Activated CD4-positive, alpha-beta T cell treated with anti-CD3 and anti-CD28 coated beads, Interleukin-2, amount 10 ng/mL, durations not matched to agents 24 days and 14 days (primary cell): ENCODE measurements at places on chromosomes 13 and 19. TPM values are rescaled to one million over a fixed set of nuclear protein-coding genes. Genes with fewer than 3 reads are reported as not detected.

Gene MRPS31
- 46.3 TPM in 2 replicates for total RNA-seq

Gene PRODH2
- not detected in 2 replicates for total RNA-seq

Gene WIZ
- 36.3 and 36.5 TPM in 2 replicates for total RNA-seq

Gene PCP2
- 1.3 and 1.5 TPM in 2 replicates for total RNA-seq

DNA sequence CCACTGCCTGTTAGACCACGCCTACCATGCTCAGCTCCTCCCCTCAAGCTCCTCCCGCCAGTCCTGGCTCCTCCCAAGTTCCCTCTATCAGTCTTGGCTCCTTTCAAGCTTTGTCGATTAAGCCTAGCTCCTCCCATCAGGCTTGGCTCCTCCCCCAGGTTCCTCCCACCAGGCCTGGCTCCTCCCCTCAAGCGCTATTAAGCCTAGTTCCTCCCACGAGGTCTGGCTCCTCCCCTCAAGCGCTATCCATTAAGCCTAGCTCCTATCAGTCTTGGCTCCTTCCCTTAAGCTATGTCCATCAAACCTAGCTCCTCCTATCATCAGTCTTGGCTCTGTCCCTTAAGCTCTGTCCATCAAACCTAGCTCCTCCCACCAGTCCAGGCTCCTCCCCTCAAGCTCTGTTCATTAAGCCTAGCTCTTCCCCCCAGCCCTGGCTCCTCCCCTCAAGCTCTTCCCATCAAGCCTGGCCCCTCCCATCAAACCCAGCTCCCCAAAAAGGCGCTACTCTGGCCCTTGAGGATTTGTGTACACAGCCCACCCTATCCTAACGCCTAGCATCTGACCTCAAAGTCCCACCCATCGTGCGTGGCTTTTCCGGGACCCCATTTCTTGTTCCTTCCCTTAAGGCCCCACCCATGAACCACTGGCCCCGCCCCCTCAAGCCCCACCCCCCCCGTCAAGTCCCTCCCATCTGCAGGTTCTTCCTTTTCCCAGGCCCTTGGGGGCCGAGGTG lies 10.0 kb downstream of the CAMSAP3 start:
- H3K27ac ChIP-seq = no peak overlapping the region
- peaks cover 4% of the 10 kb centered on the region for H3K4me1 ChIP-seq
- peak; percentile 78 for DNase-seq
- H3K36me3 ChIP-seq = peaks cover 2% of the 10 kb centered on the region

DNA sequence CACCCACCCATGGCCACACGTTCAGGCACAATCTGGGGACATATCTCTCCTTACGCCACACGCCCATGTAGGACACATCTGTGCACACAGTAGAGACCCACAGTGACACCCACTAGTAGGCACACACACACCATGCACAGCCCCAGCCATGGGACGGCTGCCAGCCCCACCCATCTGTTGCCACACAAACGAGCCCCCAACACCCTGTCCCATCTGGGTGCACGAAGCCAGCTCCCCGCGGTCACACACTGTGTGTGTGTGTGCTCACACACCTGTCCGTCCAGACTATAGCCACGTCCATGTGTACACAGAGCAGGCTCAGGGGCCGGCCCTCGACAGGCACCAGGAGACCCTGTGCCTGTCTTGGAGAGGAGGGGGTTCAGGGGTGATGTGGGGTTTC lies 10.6 kb downstream of the ERFL start:
- peaks cover 15% of the 10 kb centered on the region for H3K4me1 ChIP-seq
- no peak overlapping the region for H3K4me3 ChIP-seq
- H3K27me3 ChIP-seq = peaks cover 25% of the 10 kb centered on the region
- H3K36me3 ChIP-seq = no peaks in the 10 kb centered on the region
- H3K27ac ChIP-seq = no peak overlapping the region

- H3K27ac ChIP-seq = no peak overlapping the region
- H3K4me3 ChIP-seq = no peak overlapping the region
- H3K36me3 ChIP-seq = no peaks in the 10 kb centered on the region
- peaks cover 8% of the 10 kb centered on the region for H3K4me1 ChIP-seq
Observed at GRCh38 chr13:79439275-79439674, 33.2 kb upstream of the RBM26 start.

- H3K27ac ChIP-seq = no peak overlapping the region
- no peaks in the 10 kb centered on the region for H3K27me3 ChIP-seq
- peaks cover 8% of the 10 kb centered on the region for H3K4me1 ChIP-seq
- H3K36me3 ChIP-seq = peaks cover 8% of the 10 kb centered on the region
- H3K4me3 ChIP-seq = no peak overlapping the region
- DNase-seq = no peak
Observed at GRCh38 chr13:95156208-95156607, 145.0 kb downstream of the ABCC4 start.

DNA sequence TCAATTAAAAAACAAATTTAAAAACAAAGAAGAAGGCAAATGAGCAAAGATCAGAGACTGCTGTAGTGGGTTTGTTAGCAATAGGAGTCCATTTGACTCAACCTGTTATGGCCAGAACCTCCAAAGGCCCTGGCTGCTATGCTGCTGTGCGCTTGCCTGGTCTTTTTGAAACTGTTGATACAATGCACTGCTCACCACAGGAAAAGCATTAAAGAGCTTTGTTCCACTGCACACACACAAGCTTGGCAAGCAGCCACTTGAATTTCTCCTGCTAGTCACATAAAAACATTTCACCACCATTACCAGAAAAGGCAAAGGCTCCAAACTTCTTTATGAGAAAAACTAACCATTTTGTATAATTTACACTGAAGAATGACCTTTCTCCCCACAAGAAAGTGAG lies 132.2 kb downstream of the FREM2 start:
- DNase-seq = no peak
- H3K4me1 ChIP-seq = no peaks in the 10 kb centered on the region
- H3K36me3 ChIP-seq = no peaks in the 10 kb centered on the region
- H3K27ac ChIP-seq = no peak overlapping the region
- no peak overlapping the region for H3K4me3 ChIP-seq

GRCh38 chr13:27424246-27425157 lies at the start of gene GTF3A:
TSS of gene GTF3A (plus strand) at chr13:27424619.
- H3K4me3 ChIP-seq = peak within 1 kb of the TSS; percentile 86
- peak within 1 kb of the TSS; percentile 95 for H3K27ac ChIP-seq
- H3K27me3 ChIP-seq = no peaks in the 10 kb centered on the region
- peaks cover 35% of the 10 kb centered on the region for H3K36me3 ChIP-seq
- DNase-seq = peak; percentile 97

DNA sequence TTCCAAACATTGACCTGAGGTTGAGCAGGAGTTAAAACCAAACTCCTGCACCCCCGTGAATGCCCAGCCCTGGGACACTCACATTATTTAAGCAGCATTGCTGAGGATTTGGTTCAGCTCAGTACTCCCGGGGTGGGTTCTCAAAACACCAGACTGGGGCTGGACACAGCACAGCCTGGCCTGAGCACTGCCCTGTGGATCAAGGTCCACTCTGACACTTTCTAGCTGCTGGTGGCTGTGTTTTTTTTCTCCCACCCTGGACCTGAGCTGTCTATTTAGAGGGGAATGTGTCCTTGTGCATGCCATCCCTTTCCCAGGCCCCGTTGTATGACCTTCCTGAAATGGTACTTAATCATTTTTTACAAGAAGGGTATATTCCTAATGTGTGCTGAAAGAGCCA lies 94.7 kb upstream of the GJB6 start:
- DNase-seq = no peak
- no peaks in the 10 kb centered on the region for H3K4me1 ChIP-seq
- H3K27me3 ChIP-seq = peaks cover 17% of the 10 kb centered on the region
- no peak overlapping the region for H3K27ac ChIP-seq
- no peak overlapping the region for H3K4me3 ChIP-seq

DNA sequence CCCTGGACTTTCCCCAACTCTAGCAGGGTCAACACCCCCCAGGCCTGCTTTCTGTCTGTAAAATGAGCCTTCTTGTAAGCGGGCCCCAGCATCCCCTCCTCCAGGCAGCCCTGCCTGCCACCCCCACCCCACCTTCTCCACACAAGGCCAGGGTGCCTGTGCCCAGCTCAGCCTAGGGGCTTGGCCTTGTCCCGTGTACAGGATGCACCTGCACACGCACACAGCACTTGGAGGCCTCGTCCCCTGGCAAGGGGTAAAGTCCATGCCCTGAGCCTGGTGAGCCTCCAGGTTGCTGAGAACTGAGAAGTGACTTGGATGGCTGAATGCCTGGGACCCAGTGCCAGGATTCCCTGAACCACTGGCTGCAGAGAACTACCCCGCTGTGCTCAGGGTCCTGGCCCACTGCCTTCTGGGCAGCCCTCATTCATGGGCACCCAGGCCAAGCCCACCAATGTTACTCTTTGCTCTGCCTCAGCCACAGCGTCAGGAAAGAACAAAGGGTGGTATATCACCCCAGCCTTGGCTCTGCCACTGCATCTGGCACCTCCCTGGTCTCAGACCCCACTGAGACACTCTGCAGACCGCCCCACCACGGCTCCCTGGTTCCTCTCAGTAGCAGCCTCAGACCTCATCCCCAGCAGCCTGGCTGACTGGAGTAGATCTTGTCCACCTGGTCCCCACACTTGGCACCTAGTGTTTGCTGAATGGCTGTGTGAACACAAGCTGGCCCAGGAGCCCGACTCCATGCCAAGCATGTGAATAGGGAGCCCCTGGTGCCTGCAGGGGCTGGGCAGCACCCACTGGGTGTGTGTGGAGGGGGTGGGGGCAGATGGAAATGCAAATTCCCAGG lies 1.8 kb upstream of the TM6SF2 start:
- peaks cover 22% of the 10 kb centered on the region for H3K27me3 ChIP-seq
- no peak overlapping the region for H3K27ac ChIP-seq
- DNase-seq = no peak
- H3K36me3 ChIP-seq = peaks cover 16% of the 10 kb centered on the region

DNA sequence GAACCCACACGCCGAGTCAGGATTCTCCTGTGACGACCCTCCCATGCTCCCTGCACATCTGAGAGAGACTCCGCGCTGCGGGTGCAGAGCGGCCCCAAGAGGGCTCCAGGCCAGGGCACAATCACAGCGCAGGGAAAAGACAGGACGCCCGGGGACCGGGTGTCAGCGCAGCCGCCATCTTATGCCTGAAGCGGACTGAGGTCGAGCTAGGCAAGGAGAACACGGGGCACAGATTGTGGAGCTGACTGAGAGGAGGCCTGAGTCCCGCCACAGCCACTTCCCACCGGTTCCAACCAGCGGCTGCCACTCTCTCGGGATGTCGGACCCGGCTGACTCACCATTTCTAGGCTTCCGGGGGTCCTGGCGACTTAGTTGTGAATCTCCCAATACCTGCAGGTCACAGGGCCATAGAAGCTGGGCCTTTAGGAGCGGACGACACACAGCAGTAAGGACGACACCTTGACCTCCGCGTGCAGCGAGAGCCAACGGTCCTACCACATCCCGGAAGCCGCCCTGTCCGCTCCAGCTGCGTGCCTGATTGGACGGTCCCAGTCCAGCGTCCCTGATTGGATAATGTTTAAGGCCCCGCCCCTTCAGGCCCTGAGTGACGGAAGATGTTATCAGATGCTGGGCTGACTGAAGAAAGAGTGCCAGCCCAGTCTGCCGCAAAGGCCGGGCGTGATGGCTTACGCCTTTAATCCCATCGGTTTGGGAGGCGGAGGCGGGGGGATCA lies at the start of gene ZNF728:
TSS of gene ZNF728 (minus strand) at position 487 of the 733 bp plus-strand sequence. CDS start at position 341, 146 bp downstream.
- DNase-seq = no peak
- H3K4me3 ChIP-seq = no peak within 1 kb of the TSS
- H3K36me3 ChIP-seq = no peaks in the 10 kb centered on the region
- H3K4me1 ChIP-seq = no peaks in the 10 kb centered on the region

GRCh38 chr13:53560556-53560955 lies 531.9 kb downstream of the OLFM4 start:
- no peaks in the 10 kb centered on the region for H3K36me3 ChIP-seq
- no peaks in the 10 kb centered on the region for H3K4me1 ChIP-seq
- no peak overlapping the region for H3K27ac ChIP-seq
- H3K4me3 ChIP-seq = no peak overlapping the region
- H3K27me3 ChIP-seq = no peaks in the 10 kb centered on the region

GRCh38 chr19:31386806-31387205 lies 37.6 kb upstream of the TSHZ3 start:
- no peaks in the 10 kb centered on the region for H3K4me1 ChIP-seq
- H3K36me3 ChIP-seq = no peaks in the 10 kb centered on the region
- no peak overlapping the region for H3K27ac ChIP-seq
- no peak for DNase-seq
- H3K4me3 ChIP-seq = no peak overlapping the region

GRCh38 chr13:99124794-99125316 lies 75.8 kb upstream of the UBAC2 start:
- peaks cover 4% of the 10 kb centered on the region for H3K27me3 ChIP-seq
- peaks cover 25% of the 10 kb centered on the region for H3K4me1 ChIP-seq
- peak overlapping the region; percentile 46 for H3K27ac ChIP-seq
- peaks cover 3% of the 10 kb centered on the region for H3K36me3 ChIP-seq
- peak; percentile 68 for DNase-seq
- peak overlapping the region; percentile 29 for H3K4me3 ChIP-seq

- H3K27me3 ChIP-seq = no peaks in the 10 kb centered on the region
- no peak overlapping the region for H3K4me3 ChIP-seq
- no peak overlapping the region for H3K27ac ChIP-seq
- peaks cover 2% of the 10 kb centered on the region for H3K4me1 ChIP-seq
Observed at GRCh38 chr13:113273851-113274590, 23.0 kb upstream of the LAMP1 start.

- no peak for DNase-seq
- H3K36me3 ChIP-seq = no peaks in the 10 kb centered on the region
- peaks cover 20% of the 10 kb centered on the region for H3K27me3 ChIP-seq
- H3K27ac ChIP-seq = no peak overlapping the region
- peaks cover 15% of the 10 kb centered on the region for H3K4me1 ChIP-seq
Observed at GRCh38 chr13:50711131-50711815, 132.2 kb downstream of the DLEU7 start.

- H3K4me1 ChIP-seq = no peaks in the 10 kb centered on the region
- no peaks in the 10 kb centered on the region for H3K36me3 ChIP-seq
- H3K4me3 ChIP-seq = no peak overlapping the region
Observed at GRCh38 chr13:92843549-92843948, 383.1 kb upstream of the GPC6 start.

DNA sequence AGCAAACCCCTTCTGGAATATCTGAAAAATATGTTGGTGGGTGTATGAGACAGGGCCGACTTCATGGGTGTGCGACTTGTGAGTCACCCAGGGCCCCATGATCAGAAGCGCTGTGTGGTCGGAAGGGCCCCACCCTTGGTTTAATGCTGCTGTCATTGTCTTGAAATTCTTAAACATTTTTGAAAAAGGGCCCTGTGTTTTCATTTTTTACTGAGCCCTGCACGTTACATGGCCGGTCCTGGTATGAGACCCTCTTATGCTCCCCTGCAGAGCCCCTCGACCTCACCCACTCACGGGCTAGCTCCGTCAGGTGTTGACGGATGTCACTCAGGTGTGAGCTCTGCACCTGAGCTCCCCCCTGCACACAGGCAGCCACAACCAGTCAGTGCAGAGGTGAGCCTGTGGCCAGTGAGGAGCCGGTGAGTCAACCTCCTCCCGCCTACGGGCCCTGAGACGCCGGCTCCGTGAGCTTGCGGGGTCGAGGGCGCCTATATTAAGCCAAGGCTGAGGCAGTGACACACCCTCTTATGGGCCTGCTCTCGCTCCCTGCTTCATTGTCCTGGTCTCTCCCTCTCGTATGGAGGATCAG lies 27.7 kb downstream of the GADD45B start:
- peak overlapping the region; percentile 80 for H3K27ac ChIP-seq
- H3K27me3 ChIP-seq = peaks cover 11% of the 10 kb centered on the region
- no peaks in the 10 kb centered on the region for H3K36me3 ChIP-seq
- peaks cover 26% of the 10 kb centered on the region for H3K4me1 ChIP-seq
- DNase-seq = peak; percentile 83
